CD4-positive, alpha-beta memory T cell (primary cell): ENCODE measurements at places on chromosomes 3 and 15. TPM values are rescaled to one million over a fixed set of nuclear protein-coding genes. Genes with fewer than 3 reads are reported as not detected.

The ACAN gene
- total RNA-seq, result not detected

- no peak for DNase-seq
- no peak overlapping the region for H3K27ac ChIP-seq
- H3K27me3 ChIP-seq, result no peaks in the 10 kb centered on the region
- H3K4me3 ChIP-seq, result no peak overlapping the region
- H3K36me3 ChIP-seq, result no peaks in the 10 kb centered on the region
These were observed 165.6 kb downstream of the STAG1 start for GRCh38 chr3:136586580-136586979.

The TTLL13 gene
- total RNA-seq, result 1.4 TPM

- DNase-seq, result no peak
- H3K27ac ChIP-seq, result no peak overlapping the region
- H3K27me3 ChIP-seq, result no peaks in the 10 kb centered on the region
- H3K4me3 ChIP-seq, result no peak overlapping the region
- H3K4me1 ChIP-seq, result no peaks in the 10 kb centered on the region
- no peaks in the 10 kb centered on the region for H3K36me3 ChIP-seq
These were observed 337.2 kb upstream of the DNAJC19 start for GRCh38 chr3:181326637-181327223.

The SEMA4B gene
- total RNA-seq, result 18.9 TPM

The CADM2 gene
- total RNA-seq, result 0.38 TPM
